ENCODE measurements at places on chromosomes 2 and 18.

DNA sequence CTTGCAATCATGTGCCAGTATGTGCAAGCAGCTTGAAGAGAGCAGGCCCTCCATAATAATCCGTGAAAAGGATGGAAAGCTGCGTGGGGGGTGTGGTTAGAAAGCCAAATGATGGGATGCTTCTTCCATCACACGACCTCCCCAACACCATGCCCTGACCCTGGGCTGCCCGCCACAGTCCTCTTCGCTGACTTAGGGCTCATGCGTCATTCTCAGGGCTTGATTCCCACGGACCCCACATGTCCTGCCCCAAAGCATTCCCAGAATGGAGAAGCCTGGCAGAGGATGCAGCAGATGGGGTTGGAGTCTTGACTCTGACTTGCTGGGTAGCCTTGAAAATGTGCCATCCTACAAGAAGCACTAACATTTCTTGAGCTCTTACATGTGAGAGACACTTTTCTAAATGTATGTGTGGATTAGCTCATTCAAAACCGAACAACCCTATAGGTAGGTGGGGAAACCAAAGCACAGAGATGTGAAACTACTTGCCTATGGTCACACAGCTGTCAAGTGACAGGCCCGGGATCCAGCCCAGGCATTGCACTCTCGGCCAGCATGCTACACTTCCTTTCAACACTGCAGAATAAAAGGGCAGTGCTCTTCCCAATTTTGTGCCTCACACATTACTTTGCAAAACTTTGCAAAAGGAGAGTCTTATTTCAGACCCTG lies 3.7 kb downstream of the TNS1 start:
- DNase-seq, result no peak

- DNase-seq, result no peak
Measured at GRCh38 chr2:219679571-219679970, 52.1 kb downstream of the SLC4A3 start.

- DNase-seq, result no peak
Measured at GRCh38 chr2:189791338-189792042, 7.2 kb downstream of the PMS1 start.

- no peak for DNase-seq
Measured at GRCh38 chr2:62741954-62742722, 36.6 kb downstream of the EHBP1 start.

GRCh38 chr2:197889041-197889440 lies 84.6 kb downstream of the PLCL1 start:
- DNase-seq, result peak; percentile 54

- DNase-seq, result no peak
Measured at GRCh38 chr18:23337599-23338444, 115.3 kb upstream of the RIOK3 start.

GRCh38 chr2:239979243-239980023 lies 45.7 kb downstream of the NDUFA10 start:
- DNase-seq, result peak; percentile 70

GRCh38 chr18:66235206-66235605 lies 368.7 kb downstream of the CDH19 start:
- DNase-seq, result no peak

GRCh38 chr2:69796174-69796573 lies 33.3 kb upstream of the GMCL1 start:
- no peak for DNase-seq

- DNase-seq, result peak; percentile 84
Measured at GRCh38 chr2:128732976-128733431, 414.3 kb upstream of the HS6ST1 start.

DNA sequence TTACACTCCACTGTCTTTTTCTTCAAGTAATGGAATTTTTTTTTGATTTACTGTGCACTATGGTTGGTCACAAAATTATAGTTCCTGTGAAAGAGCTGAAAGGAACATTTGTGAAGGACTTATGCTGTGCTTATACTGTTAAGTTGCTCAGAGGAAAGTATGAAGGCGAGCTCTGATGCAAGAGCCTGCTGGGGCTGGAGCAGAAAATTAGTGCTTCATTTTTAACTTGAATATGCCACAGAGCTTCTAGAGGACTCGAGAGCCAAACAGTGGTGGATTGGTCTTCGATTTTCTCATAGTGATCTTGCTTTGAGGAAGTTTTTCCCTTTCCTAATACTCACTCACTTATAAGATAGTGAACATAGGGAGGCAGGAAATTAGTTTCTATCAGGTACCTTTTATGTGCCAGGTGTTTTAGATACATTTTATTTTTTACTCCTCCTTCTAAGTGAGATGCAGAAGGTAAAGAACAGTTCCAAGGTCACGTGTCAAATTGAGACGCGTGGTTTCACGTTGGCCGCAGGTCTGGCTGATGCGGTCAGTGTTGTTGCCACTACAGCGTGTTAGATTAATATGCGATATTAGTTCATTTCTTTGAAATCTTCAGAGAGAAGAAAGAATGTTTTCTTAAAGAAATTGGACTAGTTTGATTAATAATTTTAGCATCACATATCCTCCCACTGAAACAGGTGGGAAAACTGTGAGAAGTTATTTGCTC lies 20.2 kb downstream of the GATA6 start:
- DNase-seq, result no peak

- no peak for DNase-seq
Measured at GRCh38 chr18:74818516-74819175, 221.0 kb downstream of the ZNF407 start.

- DNase-seq, result no peak
Measured at GRCh38 chr2:187150670-187151069, 297.4 kb downstream of the CALCRL start.

- no peak for DNase-seq
Measured at GRCh38 chr2:148998831-148999200, 39.7 kb upstream of the LYPD6B start.

GRCh38 chr18:22613058-22613690 lies 195.5 kb upstream of the CTAGE1 start:
- no peak for DNase-seq

DNA sequence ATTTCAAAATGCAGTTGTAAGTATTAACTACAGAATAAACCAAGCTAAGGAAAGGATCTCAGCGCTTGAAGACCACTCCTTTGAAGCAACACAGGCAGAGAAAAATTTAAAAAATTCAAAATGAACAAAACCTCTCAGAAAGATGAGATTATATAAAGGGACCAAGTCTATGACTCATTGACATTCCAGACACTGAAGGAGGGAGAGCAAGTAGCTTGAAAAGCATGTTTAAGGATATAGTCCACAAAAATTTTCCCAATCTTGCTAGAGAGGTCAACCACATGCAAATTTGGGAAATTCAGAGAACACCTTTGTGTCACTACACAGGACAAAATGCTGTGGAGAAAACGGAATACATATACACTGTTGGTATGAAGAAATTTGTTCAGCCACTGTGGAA lies 112.6 kb upstream of the MC4R start:
- DNase-seq, result peak; percentile 16

- DNase-seq, result no peak
Measured at GRCh38 chr2:88080545-88080944, 12.9 kb downstream of the SMYD1 start.

GRCh38 chr18:52553441-52553840 lies 213.4 kb downstream of the DCC start:
- no peak for DNase-seq

DNA sequence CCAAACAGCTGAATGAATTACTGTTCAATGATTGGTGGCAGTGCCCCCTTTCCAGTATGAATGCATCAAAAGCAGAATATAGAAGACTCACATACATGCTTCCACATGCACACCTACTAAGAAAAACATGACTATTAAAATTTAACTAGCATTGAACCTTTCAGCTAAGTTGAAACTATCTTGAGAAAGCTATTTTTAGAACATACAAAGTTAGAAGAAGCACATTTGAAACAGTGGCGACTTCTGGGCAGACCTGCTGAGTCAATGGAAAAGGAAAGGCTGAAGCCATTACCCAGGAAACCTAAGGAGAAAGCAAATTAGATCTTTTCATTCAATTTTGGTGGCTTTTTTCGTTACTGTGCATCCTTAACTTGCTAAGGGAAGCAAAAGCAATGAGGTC lies 55.9 kb downstream of the PLA2R1 start:
- DNase-seq, result no peak

- DNase-seq, result peak; percentile 76
Measured at GRCh38 chr18:499776-500631, 497 bp downstream of the COLEC12 start.

DNA sequence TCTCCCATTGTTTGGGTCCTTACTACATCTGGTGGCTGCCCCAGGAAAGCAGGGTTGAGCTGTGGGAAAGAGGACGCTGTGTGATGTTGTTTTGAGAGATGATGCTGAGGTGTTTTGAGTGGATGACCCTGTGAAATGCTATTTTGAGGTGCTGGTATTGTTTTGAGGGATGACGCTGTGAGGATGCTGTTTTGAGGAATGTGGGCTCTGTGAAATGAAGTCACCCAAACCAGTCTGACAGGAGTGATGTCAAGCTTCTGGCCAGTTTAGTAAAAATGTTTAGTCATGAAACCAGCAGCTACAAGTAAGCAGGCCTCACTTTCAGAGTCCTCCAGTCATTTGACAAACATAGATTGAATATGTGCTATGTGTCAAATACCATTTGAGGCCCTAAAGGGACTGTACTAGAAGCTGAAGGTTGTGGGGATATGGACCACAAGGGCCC lies 16.1 kb upstream of the PUM2 start:
- DNase-seq, result no peak

DNA sequence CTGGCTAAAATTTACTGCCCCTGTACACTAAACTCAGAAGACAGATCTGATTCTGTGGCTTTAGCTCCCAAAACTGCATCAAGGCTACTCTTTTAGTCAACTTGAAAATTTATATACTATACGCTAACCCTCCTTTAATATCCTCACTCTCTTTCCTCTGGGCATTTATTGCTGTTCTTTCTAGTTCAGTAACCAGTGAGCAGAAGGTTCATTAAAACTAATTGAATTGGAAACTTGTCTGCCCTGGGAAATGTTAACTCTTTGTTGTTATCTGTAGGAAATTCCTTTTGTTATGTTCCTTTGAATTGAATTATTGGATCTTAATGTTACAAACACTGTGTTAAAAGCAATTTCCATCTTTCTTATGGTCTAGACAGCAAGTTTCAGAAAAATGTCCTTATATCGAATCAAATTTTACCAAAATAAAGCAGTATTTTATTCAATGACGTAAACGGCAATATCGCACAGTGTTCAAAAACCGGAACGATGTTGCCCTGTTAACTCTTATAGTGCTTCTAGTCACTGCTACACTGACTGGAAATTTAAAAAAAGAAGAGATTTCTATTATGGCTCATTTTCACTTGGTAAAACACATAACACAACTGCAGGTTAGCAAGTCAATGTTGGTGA lies 168.3 kb downstream of the NR4A2 start:
- no peak for DNase-seq

GRCh38 chr2:46943881-46944798 lies 28.5 kb upstream of the MCFD2 start:
- DNase-seq, result no peak

- no peak for DNase-seq
Measured at GRCh38 chr2:207269038-207269437, 103.3 kb upstream of the KLF7 start.

DNA sequence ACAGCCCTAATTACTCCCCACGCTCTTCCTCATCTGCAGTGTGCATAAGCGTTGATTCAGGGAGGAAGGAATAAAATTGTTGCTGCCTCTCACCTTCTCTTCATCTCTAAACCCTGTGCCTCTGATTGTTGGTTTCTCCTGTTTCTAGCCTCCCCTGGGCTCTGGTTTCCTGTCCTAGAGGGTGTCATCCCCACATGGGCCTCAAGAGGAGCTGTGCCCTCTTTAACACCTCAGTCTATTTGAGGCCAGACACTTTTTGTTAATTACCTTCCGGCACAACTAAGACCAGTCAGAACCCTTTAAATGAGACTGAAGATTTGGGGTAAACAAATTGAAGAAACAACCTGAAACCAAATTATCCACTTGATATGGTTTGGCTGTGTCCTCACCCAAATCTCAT lies 9.7 kb downstream of the CTAGE1 start:
- no peak for DNase-seq

DNA sequence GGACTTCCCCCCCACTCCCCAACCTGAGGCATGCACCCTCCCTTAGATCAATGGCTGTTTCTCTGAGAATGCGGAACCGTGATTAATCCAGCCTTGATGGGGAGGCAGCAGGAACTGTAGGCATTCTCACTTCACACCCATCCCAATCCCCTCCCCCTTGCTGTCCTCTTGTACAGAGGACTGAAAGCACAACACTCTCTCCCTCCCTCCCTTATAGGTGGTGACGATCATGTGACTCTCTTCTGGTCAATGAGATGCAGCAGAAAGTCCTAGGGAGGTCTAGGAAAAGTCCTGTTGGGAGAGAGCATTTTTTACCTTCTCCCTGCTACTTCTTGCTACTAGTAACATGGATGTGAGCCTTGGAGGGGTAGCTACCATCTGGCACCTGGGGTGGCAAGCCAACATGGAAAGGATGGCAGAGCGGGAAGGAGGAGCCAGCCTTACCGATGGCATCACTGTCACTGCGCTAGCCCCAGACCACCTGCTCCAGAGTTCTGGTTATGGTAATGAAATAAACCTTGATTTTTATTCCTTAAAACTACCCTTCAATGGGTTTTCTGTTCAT lies 106.9 kb downstream of the MSH2 start:
- DNase-seq, result no peak

DNA sequence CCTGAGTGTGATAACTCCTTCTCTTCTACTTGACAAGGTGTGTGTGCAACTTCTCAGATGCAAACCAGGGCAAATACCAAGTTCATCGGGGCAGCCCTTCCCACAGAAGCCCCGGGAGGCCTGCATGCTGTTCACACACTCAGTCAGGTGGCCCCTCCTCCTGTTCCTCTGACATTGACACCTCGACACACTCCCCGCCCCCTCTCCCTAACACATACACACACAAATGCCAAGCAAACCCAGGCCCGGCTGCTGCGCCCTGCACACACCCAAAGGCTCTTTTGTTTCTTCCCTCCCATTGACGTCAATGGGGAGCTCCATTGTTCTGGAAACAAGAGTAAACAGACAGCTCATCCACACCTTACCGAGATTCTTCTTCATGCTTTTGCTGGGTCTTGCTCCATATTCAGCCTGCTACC lies 1.7 kb upstream of the PER2 start:
- no peak for DNase-seq

- DNase-seq, result no peak
Measured at GRCh38 chr2:7269106-7269643, 352.0 kb downstream of the RNF144A start.

DNA sequence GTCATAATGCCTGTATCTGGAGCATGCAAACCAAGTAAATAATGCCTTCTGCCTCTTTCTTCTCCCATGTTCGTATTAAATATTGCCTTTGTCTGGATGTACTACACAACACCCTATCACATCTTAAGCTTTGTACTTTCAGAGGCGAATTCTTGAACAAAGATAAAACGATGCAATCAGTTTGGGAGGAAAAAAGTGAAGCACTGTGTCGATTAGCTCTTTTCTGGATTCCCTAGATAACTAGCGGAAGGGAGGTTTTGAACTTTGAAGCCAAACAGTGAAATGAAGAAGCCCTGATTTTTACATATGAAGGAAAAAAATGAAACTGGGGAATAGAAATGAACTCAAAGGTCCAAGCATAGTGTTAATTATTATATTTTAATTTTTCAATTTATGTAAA lies 44.7 kb downstream of the CAVIN2 start:
- no peak for DNase-seq

Measured in GM03348 (cell line).